Thoracic aorta (tissue), 2 donors: ENCODE measurements at places on chromosomes 2 and 18.

GRCh38 chr2:8740136-8740535 is 58.3 kb downstream of the ID2 start:
- DNase-seq: no peak

DNA sequence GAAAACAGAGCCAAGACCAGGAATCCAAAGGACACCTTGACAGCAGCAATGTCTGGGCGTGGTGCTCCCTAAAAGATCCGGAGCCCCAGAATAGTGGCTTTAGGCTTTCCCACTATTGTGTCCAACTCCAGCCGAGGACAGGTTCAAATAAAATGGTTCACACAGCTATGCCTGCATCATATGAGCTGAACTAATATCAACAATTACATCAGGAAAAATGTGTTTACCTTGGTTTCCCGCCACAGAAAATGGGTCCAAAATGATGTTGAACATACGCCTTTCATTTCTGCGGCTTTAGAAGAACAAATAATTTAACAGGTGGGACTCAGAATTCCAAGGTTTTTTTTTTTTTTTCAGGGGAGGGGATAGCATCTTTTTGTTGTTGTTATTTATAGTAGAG is 93.6 kb downstream of the OSR1 start:
- no peak for DNase-seq

DNA sequence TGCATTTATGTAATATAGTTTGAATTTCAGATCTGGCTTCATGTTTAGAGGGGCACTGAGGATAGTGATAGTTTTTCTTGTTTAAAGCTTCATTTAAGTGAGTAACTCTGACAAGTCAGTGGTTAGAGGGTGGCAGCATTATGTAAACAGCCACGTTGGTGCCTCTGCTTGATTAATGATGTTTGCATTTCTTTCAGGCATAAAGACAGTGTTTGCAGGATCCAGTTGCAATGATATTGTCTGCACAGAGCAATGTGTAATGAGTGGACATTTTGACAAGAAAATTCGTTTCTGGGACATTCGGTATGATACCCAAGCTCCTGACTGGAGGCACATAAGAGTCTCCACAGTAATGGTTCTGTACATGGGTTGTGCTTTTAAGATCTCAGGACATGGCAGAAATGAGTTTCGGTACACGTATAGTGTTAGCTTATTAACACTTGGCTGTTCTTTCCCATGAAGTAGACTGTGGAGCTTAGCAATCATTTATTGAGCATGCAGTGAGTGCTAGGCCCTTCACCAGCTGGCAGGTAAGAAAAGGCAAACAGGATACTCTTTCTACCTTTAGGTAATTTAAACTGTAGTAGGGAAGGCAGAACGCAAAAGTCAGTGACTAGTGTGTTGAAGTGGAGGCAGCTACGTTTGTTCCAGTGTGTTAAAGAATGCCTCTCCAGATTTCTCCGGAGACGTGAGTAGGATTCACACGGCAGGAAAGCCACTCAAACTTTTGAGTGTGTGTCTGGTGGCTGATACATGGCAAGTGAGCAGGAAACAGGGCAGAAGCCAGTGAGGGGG is 17.4 kb upstream of the SAG start:
- no peak for DNase-seq

DNA sequence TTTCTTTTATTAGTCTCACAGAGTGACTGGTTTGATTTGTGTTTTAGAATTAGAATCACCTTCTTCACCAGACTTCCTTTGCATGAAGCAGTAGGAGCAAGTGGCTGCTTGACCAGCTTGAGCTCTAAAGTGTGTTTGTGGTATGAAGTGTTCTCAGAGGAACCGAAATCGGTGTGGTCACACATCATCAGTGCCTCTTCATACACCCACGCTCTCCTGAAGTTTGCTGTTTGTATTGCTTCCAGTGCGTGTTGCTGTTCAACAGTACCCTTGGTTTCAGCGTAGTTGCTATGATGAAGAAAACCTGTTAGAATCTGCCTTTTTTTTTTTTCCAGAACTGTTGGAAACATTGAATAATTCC is 77.9 kb downstream of the LIMS1 start:
- DNase-seq: no peak

- DNase-seq: peak; percentile 71
Measured at GRCh38 chr18:79200546-79201268, 131.5 kb downstream of the ATP9B start.

GRCh38 chr18:50410008-50410407 is 35.2 kb downstream of the SKA1 start:
- DNase-seq: no peak

GRCh38 chr2:207483477-207483876 is 46.3 kb upstream of the CREB1 start:
- DNase-seq: no peak

DNA sequence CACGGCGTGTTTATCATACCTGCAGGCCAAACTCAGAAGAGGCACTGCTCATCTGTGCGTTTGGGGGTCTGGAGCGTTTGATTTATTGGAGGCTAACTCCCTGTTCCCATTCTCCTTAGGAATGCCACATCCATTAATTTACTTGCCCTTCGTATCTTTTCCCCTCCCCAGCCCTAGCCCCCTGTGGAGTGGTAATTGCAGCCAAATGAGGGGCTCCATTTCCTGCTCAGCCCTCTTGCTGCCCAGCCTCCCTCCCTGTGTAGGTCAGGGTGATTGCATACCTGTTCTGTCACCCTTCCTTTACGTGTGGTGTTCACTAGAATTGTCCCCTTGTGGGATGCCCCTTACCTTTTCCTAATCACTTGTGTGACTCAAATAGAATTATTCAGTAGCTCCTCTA is 120.4 kb downstream of the MAP3K20 start:
- no peak for DNase-seq

GRCh38 chr2:24076849-24077534 is 866 bp upstream of the SF3B6 start:
- peak; percentile 6 for DNase-seq

DNA sequence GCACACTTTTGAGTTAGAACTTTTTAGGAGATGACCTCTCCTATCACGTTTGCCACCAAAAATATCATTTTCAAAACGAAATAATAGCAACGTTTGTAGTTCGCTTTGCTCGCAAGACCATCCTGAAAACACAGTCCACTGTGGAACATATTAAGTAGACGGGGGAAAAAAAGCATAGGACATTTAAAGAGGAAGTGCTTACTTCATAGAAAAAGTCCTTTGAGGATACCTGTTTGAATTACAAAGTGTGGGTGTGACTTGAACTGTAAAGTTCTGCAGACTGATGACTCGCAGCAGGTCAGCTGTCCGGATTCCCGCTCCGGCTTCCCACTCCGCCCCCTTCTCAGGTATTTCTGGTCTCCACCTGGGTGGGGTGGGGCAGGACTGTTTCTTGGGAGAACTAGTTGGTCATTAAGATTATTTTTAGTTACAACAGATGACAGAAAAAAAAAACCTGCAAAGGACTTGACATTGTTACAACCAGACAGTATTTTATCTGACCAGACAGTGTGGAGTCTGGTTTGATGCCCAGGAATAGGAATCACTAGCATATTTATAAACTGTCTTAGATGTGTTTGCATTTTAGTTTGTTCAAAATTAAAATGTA is 13.3 kb downstream of the CNOT11 start:
- no peak for DNase-seq

DNA sequence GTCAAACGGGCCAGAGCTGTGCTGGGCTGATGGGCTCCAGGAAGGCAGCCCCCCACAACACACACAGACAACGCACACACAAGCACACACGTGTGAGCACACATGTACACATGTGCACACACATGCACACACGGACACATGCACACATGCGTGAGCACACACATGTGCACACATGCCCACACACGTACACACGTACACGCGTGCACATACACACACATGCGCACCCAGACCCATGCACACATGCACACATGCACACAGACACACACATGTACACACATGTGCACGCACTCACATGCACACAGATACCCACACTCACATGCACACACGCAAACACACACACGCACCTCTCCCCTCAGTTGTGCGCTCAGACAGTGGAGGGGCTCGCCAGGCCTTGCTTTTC is 31.2 kb upstream of the HPCAL1 start:
- DNase-seq: no peak

DNA sequence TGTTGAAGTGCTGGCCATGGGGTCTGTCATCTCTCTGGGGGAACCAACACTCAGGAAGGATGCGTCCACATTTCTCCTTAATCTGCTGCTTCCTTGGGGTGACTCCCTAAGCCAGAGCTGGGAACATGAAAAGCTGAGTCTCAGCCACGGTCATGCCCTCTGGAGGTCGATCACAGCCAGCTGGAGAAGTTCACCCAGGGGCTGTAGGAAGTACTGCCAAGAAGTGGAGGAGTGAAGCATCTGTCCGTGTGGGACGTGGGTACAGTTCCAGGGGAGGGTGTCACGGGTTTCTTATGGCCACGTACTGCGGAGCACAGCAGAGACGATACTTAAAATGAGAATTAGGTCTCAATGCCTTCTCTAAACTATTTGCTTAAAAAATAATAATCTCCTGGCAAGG is 42.4 kb upstream of the IGFBP2 start:
- no peak for DNase-seq

GRCh38 chr2:37721201-37721560 is 49.7 kb upstream of the CDC42EP3 start:
- DNase-seq: no peak

DNA sequence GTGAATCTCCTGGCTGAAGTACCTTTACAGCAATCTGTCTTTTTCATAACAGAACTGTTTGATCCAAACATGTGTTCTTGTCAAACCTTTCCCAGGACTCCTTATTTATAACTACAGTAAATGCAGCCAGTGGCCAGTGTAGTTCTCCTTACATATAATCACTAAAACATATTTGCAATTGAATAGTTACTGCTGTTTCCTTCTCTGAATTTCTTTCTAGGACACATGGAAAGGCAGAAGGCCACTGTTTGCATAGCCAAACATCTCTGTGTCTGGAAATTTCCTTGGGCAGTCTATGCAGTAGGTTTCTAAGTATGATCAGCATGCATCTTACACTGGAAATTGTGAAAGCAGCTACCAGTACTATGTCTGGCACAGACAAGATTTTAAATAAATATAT is 57.4 kb upstream of the COL3A1 start:
- DNase-seq: no peak

- DNase-seq: no peak
Measured at GRCh38 chr2:173942861-173943523, 22.2 kb downstream of the SP3 start.

DNA sequence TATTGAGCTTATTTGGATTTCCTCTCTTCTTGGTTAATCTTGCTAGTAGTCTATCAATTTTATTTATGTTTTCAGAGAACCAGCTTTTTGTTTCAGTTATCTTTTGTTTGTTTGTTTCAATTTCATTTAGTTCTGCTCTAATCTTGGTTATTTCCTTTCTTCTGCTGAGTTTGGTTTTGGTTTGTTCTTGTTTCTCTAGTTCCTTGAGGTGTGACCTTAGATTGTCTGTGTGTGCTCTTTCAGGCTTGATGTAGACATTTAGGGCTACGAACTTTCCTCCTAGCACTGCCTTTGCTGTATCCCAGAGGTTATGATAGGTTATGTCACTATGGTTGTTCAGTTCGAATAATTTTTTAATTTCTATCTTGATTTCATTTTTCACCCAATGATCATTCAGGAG is 141.6 kb downstream of the ZNF236 start:
- no peak for DNase-seq
